Stimulated activated CD8-positive, alpha-beta memory T cell treated with anti-CD3 and anti-CD28 coated beads, Interleukin-12 subunit alpha, Interleukin-12 subunit beta, amount 100 ng/mL, for 4 hours (primary cell): ENCODE measurements at places on chromosomes 5 and 9.

DNA sequence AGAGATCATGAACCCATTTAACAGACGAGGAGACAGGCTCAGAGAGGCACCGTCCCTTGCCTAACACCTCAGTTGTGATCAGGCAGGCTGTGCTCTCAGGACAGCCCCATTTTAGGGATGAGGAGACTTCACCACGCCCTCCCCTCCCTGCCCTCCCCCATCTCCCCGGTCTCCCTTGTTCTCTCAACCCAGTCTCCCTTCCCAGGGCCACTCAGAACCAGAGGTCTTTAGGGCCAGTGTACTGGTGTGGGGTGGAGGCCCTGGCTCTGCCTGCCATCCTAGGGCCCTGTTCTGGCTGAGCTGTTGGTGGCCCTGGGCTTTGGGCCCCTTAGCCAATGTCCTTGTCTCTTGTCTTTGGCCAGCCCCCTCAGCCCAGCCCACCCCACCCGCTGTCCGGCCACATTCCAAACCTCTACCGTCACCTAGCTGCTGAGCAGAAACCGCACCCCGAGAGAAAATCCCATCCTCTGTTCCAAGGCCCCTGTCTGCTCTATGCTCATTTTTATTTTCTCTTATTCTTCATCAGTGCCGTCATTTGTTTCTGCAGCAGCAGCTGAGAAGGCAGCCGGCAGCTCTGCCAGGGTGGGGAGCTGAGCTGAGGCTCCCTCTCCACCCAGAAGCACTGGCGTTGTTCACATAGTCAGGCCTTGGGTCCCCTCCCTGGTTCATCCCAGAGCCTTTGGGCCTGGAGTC lies 33.9 kb downstream of the OLFML2A start:
- no peak for DNase-seq

DNA sequence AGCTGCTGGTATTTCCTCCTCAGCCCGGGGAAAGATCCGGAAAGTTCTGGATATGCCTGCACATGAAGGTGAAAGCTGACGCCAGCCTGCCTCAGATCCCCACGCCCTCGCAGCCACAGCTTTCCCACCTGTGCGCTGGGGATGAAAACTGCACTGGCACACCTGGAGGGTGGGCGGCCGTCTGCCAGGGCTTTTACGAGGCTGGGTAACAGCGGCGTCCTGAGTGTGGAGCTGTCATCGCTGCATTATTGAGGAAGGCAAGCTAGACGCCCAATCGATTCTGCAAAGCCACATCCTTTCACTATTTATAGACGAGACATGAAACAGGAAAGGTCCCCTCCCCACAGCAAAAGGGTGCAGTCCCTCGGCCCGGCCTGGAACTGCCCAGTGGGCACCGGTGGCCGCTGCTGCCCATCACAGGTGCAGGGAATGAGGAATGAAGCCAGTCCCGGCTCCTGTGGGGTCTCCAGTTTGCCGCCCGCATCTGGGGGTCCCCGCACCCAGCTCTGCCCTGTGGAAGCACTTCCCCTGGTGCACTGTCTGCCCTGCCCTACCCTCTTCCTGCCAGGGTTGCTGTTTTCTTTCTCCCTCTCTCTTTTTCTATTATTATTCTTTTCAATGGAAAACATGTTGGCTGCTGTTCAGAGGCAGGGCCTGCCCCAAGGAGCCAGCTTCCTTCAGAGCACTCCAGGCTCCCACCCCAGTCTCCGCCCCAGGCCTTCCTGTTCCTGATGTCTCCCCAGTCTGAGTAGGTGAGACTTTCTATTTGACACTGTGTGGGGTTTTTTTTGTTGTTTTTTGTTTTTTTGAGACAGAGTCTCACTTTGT lies 7.0 kb downstream of the NOTCH1 start:
- no peak for DNase-seq

- DNase-seq = no peak
Observed at GRCh38 chr5:170300361-170301013, 2.9 kb upstream of the LCP2 start.

- no peak for DNase-seq
Observed at GRCh38 chr5:109754319-109754718, 64.6 kb downstream of the MAN2A1 start.

GRCh38 chr9:107090218-107090617 lies 192.9 kb upstream of the RAD23B start:
- DNase-seq = no peak

GRCh38 chr9:116927726-116928125 lies 240.6 kb downstream of the TRIM32 start:
- DNase-seq = no peak
